ENCODE measurements at places on chromosomes 3 and 15. TPM values are rescaled to one million over a fixed set of nuclear protein-coding genes. Genes with fewer than 3 reads are reported as not detected.

DNA sequence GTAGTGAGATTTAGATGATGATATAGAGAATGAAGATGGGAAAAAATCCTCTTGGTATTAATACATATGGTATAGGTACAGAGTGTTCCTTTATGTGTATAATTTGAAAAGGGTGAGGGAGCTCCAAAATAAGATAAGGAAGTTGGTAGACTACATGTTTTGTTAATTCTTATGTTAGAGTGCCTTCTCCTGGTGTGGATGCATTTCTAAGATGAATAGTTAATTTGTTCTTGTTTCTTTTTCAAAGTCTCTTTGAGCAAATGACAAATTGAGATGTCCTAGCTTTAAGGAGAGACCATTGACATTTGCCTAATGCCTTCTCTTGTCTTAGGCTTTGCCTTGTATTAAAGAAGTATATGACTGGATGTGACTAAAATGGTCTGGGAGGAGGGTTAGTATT lies 34.1 kb downstream of the AKAP13 start:
- DNase-seq = no peak

- no peak for DNase-seq
Observed at GRCh38 chr3:10976770-10977169, 15.8 kb upstream of the SLC6A1 start.

- no peak for DNase-seq
Observed at GRCh38 chr15:71228403-71228802, 113.1 kb downstream of the THSD4 start.

The C3orf22 gene
- not detected for total RNA-seq

The CPNE9 gene
- total RNA-seq = 0.59 TPM

DNA sequence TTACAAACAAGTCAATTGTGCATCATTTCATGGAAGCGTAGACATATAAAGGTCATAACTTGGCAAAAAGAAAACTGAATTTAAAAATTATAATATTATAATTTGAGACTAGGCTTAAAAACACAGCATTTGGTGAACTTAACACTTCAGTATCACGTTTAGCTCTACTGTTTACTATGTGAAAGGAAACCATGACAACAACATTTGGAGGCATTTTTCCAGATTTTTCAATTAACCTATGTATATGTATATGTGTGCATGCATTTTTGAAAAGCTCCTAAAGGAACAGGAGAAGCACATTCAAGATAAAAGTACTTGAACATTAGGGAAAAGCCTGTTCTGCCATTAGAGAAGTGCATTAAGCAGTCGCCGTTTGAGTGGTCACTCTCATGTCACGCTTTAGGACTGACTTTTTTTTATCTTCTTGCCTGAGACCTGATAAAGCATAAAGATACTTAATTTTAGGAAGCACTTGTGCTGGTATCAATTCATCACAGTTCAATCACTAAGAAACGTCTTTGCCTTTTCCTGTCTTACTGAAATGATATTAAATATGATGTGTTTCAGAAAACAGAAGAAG lies 156.0 kb downstream of the NAALADL2 start:
- DNase-seq = no peak

Measured in type B pancreatic cell (in vitro differentiated cells).